ENCODE measurements at places on chromosomes 13 and 19. TPM values are rescaled to one million over a fixed set of nuclear protein-coding genes. Genes with fewer than 3 reads are reported as not detected.

The CYP4F12 gene
- total RNA-seq: 2.6 TPM

The NDFIP2 gene
- 13.3 TPM for total RNA-seq

The ZIK1 gene
- total RNA-seq: 4.5 TPM

The GJB6 gene
- total RNA-seq: not detected

The AKT1S1 gene
- total RNA-seq: 28.9 TPM

The BCAM gene
- total RNA-seq: 49.6 TPM

The TDRD12 gene
- total RNA-seq: 0.24 TPM

The TMEM59L gene
- 2.8 TPM for total RNA-seq

The SHC2 gene
- total RNA-seq: 21.0 TPM

The ATP4B gene
- total RNA-seq: not detected

The IL11 gene
- not detected for total RNA-seq

The IRGC gene
- not detected for total RNA-seq

The B3GNT3 gene
- total RNA-seq: 0.28 TPM

The RNF225 gene
- not detected for total RNA-seq

The FCAR gene
- 2.0 TPM for total RNA-seq

The RFX2 gene
- 21.7 TPM for total RNA-seq

The SMIM44 gene
- total RNA-seq: not detected

The FGF9 gene
- total RNA-seq: 3.1 TPM

The ATP4A gene
- total RNA-seq: not detected

The LSR gene
- 5.1 TPM for total RNA-seq

The EXOC3L2 gene
- 2.9 TPM for total RNA-seq

The RUBCNL gene
- total RNA-seq: 5.3 TPM

The NDUFA13 gene
- total RNA-seq: 217 TPM

The VMAC gene
- total RNA-seq: 5.0 TPM

The MCF2L gene
- 33.1 TPM for total RNA-seq

The HSH2D gene
- 0.81 TPM for total RNA-seq

The GZMM gene
- 0.74 TPM for total RNA-seq

The PRR12 gene
- total RNA-seq: 21.7 TPM

The PRR20B gene
- total RNA-seq: not detected

The NXNL1 gene
- total RNA-seq: not detected

The ZNF773 gene
- total RNA-seq: 7.2 TPM

The ZNF471 gene
- 9.4 TPM for total RNA-seq

The KIR2DL1 gene
- total RNA-seq: not detected

The SH2D3A gene
- total RNA-seq: 0.52 TPM

The OR7G3 gene
- total RNA-seq: not detected

The SCN1B gene
- total RNA-seq: 42.4 TPM

The FXYD3 gene
- not detected for total RNA-seq

The BLVRB gene
- total RNA-seq: 88.1 TPM

The ZNF71 gene
- 8.4 TPM for total RNA-seq

The CGB5 gene
- total RNA-seq: not detected

The IZUMO2 gene
- not detected for total RNA-seq

The ZNF559 gene
- 14.2 TPM for total RNA-seq

The PLA2G4C gene
- total RNA-seq: 20.2 TPM

The APLP1 gene
- 3.9 TPM for total RNA-seq
